ENCODE measurements at places on chromosomes 2 and 18. TPM values are rescaled to one million over a fixed set of nuclear protein-coding genes. Genes with fewer than 3 reads are reported as not detected.

The RPRM gene
- total RNA-seq: not detected

The MC5R gene
- total RNA-seq: not detected

The C2orf69 gene
- total RNA-seq: 22.0 TPM

The COL4A4 gene
- total RNA-seq: not detected

The SGPP2 gene
- total RNA-seq: not detected

The SERPINB10 gene
- total RNA-seq: not detected

The GREB1 gene
- total RNA-seq: 78.1 TPM

The SRD5A2 gene
- total RNA-seq: not detected

The FOSL2 gene
- total RNA-seq: 18.6 TPM

The DTYMK gene
- total RNA-seq: 86.6 TPM

The CYBRD1 gene
- total RNA-seq: 64.4 TPM

The MYOM1 gene
- total RNA-seq: under 0.01 TPM

The DYSF gene
- 0.34 TPM for total RNA-seq

The DYNC1I2 gene
- total RNA-seq: 82.6 TPM

The CCDC68 gene
- under 0.01 TPM for total RNA-seq

The SNRNP27 gene
- total RNA-seq: 54.4 TPM

The C18orf54 gene
- total RNA-seq: 2.5 TPM

The HOXD3 gene
- total RNA-seq: 3.4 TPM

The MBD2 gene
- total RNA-seq: 25.4 TPM

The SLC5A7 gene
- not detected for total RNA-seq

The RAB6C gene
- total RNA-seq: not detected
